ENCODE measurements at places on chromosomes 6 and 20. TPM values are rescaled to one million over a fixed set of nuclear protein-coding genes. Genes with fewer than 3 reads are reported as not detected.

Gene ADTRP
- total RNA-seq = 0.47 TPM

Gene HTR1E
- total RNA-seq = not detected

Gene TINAG
- not detected for total RNA-seq

Gene HTR1B
- total RNA-seq = 6.1 TPM

Gene TRIM31
- total RNA-seq = not detected

Gene KIF3B
- total RNA-seq = 34.0 TPM

Gene ACTL10
- total RNA-seq = 2.2 TPM

Gene CRISP3
- not detected for total RNA-seq

Gene TRIM10
- total RNA-seq = not detected

Gene GPR63
- total RNA-seq = under 0.01 TPM

Gene AIF1
- total RNA-seq = not detected

Gene PSMB9
- total RNA-seq = 68.9 TPM

Gene TMEM170B
- total RNA-seq = 2.4 TPM

Gene OPN5
- total RNA-seq = not detected

Gene KCNK16
- total RNA-seq = not detected

Gene GPX5
- total RNA-seq = not detected

Gene DAAM2
- total RNA-seq = 0.14 TPM

Gene RIPK1
- 30.5 TPM for total RNA-seq

Gene JPH2
- 0.17 TPM for total RNA-seq

Gene PKIB
- total RNA-seq = not detected

Gene FNDC11
- 2.4 TPM for total RNA-seq

All from dermis blood vessel endothelial cell (primary cell).